ENCODE measurements at places on chromosomes 16 and 17. TPM values are rescaled to one million over a fixed set of nuclear protein-coding genes. Genes with fewer than 3 reads are reported as not detected.

BIRC5 gene
- 0.21 TPM for total RNA-seq

ATP2A1 gene
- total RNA-seq = 0.52 TPM

KRT17 gene
- 0.42 TPM for total RNA-seq

PFN1 gene
- 414 TPM for total RNA-seq

NPIPB6 gene
- not detected for total RNA-seq
